ENCODE measurements at places on chromosomes 3 and 15.

GRCh38 chr15:40034186-40034946 lies 4.6 kb downstream of the SRP14 start:
- DNase-seq, result no peak

DNA sequence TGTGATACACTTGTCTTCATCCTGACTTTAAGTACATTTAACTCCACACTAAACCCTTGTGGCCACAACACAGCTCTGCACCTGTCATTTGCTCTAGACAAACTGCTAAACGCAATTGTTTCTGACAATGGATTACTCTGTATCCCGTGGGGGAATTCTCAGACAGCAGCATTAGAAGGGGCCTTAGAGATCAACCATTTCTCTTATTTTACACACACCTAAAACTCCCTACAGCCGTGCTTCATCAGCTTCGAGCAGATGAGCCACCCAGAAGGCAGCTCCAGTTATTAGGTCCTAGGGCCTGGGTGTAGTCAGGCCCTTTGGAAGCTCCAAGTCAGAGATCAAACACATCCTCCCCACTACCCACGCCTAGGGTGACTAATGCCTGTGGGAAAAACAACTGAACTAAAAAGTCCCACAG lies 1.3 kb upstream of the IL12A start:
- no peak for DNase-seq

DNA sequence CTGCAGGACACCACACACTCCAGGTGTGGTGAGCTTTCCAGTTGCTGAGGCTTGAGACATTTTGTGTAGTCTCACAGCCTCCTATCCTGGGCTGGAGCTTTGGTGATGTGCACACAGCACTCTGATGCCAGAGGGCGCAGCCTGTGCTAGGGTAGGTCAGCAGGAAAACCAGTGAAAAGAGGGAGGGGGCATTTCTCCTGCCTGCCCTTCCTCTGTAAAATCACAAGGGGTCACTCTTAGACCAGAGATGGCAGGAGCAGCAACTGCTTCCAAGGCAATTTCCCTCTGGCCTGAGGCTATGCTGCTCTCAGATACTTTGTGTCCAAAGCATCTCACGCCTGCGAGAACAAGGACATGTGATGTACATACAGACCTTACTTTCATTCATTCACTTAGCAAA lies 16.5 kb upstream of the MUSTN1 start:
- DNase-seq, result no peak

DNA sequence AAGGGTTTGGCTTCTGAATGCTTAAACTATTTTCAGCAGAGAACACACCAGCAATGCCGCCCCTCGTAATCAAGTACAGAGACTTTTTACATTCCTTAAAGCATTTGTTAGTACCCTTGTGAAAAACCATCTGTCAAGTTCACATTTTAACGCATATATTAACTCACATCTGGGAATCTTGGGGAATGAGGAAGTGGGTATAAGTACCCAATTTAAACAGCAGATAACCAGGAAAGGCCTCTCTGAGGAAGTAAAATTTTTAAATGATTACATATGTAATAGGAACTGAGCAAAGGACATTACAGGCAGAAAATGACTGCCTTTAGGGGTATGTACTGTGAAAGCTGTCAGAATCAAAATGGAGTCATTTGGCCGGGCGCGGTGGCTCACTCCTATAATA lies 12.8 kb upstream of the CFAP44 start:
- no peak for DNase-seq

- DNase-seq, result no peak
Observed at GRCh38 chr15:25784876-25785640, 78.1 kb downstream of the ATP10A start.

GRCh38 chr3:87796137-87796842 lies 262.5 kb downstream of the CGGBP1 start:
- DNase-seq, result no peak

GRCh38 chr15:41810651-41811431 lies 17.1 kb upstream of the JMJD7 start:
- no peak for DNase-seq
